ENCODE measurements at places on chromosomes 3 and 15.

- peak; percentile 69 for DNase-seq
Measured at GRCh38 chr3:38960953-38961622, 90.7 kb downstream of the SCN11A start.

DNA sequence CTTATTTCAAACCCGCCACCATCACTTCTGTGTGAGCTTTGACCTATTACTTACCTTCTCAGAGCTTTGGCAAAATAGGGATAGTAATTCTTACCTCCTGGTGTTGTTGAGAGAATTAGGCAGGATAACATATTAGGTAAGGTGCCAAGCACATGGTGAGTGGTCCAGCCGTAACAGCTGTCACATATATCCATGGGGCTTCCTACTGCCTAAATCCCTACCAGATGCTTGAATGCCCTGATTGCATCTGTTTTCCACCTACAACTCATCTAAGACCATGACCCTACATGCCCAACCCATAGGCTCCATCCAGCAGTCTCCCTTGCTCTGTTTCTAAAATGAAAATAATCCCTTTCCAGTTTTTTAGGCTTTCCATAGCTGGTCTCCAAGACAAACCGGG lies 162.3 kb upstream of the NR2E3 start:
- DNase-seq, result no peak

DNA sequence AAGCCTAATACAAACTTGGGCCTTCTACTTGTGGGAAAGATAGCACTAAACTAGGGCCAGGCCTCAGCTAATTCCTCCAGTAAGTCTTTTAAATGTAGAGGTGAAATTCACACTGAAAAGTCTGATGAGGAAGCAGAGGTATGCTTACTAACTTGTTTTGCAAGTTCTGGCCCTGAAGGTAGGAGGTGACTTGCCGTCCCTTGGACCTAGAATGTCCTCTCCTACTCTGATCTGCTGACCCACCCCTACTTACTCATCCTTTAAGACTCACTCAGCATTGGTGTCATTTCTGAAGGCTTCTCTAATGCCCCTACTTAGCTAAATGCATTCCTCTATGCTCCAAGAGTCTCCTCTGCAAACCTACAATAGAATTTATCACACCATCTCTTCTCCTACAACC lies 19.4 kb downstream of the RIOX2 start:
- no peak for DNase-seq

- DNase-seq, result no peak
Measured at GRCh38 chr3:127817406-127817841, 4.9 kb downstream of the MGLL start.

DNA sequence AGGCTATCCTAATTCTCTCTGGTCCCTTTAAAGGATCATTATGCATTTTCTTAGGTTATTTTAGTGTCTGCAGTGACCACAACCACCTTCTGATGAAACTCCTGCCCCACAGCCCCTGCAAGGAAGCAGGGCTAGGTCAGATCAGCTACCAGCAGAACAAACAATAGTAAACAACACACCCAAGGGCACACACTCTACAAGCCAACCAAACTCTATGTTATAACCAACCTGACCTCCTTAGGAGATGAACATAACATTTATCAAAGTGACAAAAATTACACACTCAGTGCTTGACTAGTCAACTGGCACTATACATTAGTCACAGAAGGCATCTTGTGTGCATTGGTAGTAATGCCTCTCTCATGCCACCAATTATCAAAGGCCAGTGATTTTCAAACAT lies 17.3 kb downstream of the DENND6A start:
- peak; percentile 37 for DNase-seq

DNA sequence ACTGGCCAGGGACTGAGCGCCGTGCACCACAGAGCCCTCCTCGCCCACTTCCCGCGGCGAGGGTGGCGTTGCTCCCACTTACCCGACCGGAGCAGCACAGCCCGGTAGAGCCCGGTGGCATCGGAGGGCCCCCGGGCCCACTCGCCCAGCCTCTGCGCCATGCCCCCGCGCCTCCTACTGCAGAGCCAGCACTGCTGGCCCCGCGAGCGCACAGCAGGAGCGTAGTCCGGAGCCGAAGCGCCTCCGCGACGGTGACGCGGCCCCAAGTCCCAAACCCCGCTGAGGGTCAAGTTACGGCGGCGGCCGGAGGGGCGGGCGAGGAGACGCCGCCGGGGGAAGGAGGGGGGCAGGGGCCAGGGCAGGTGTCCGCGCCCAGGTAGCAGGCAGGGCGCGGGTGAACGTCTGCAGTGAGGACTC lies 9.6 kb upstream of the FAM107A start:
- DNase-seq, result no peak

DNA sequence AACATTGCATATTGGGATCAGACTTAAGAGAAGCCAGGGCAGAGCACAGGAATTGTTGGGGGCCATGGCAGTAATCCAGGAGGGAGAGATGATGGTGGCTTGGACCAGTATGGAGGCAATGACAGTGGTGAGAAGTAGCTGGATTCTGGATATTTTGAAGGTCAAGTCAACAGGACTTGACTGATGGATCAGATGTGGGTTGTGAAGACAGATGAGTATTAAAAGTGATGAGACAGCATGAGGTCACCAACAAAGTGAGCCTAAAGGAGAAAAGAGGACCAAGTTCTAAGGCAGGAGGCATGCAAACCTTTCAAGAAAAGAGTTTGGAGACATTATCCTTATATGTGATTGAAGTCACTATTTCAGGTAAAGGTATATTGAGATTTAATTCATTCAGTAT lies 56.6 kb upstream of the TIPARP start:
- no peak for DNase-seq

GRCh38 chr3:60497902-60498301 lies 753.4 kb downstream of the FHIT start:
- DNase-seq, result no peak

- no peak for DNase-seq
Measured at GRCh38 chr3:150129166-150129565, 158.5 kb upstream of the PFN2 start.

DNA sequence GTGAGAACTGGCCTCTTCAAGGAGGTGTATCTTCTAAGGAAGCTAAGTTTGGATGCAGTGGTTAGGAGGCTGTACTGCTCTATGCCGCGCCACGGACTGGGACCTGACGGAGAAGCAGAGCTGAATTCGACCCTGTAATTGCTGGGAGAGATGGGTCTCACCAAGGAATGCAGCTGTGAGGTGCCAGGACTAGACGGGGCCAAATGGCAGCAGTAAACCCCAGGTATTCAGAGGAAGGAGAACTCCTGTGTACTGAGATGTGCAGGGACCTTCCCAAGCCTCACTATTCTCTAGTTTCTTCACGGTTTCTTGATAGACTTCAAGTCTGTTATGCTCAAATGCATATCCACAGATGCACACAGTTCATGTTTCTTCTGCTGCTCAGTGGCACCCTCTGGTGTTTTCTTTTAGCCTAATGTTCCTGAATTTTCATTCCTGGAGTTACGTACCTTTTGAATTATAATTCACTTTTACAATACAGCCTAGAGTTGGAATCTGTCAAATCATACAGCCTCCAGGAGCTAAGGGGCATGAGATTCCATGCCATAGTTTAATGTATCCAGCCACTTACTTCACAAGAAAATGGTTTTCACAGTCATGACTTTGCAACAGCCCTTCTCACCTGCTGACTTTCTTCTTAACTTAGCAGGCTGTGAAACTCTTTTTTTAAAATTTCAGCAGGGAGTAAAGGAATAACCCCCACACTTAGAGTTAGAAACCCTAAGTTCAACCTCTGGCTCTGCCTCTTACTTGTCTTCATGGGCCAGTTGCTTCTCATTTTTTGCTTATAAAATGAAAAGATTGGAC lies 61.8 kb downstream of the GLDN start:
- peak; percentile 15 for DNase-seq

GRCh38 chr3:141114816-141115460 lies 63.8 kb downstream of the SPSB4 start:
- no peak for DNase-seq

DNA sequence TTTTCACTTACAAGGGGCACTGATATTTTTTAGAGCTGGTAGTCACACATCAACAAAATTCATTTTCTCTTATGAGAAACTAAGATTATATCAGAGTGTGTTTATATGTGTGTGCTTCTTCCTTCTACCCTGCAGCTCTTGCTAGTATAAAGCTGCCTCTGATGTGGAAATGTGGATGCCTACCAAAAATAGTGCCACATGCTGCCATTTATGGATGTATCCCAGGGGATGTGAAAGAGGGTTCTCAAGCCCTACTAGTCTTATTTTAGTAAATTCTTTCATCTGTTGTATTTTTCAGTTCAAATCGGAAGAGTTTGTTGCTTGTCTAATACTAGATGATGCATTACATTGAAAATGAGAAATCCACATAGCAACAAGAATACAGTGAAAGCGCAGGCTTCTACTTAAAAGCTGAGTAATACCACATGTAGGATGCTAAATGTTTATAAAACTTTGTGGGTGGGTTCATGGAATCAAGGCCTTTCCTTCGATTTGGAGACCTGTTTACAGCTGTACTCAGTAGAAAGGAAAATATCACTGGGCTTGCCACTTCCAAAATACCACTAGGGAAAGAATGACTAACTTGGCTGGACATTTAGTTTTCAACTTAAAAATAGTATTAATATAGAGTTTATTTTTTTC lies 399.2 kb downstream of the EPHA3 start:
- no peak for DNase-seq

DNA sequence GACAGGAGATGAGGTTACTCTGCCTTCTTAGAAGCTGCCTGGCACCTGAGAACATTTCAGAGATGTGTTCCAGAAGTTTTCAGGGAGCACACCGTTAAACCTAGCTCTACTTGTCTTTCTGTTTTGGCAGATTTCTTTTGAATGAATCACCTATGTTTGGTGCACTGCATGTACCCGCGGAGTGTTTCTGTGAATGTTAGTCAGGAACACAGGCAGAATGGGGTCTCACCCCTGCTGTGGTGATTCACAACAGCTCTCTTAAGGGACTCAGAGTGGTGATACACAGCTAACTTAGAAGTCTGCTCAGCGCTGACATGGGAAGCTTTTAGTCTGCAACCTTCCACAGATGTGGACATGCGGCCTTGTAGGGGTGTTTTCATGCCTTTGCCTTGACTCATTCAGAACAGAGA lies 24.0 kb downstream of the TSEN2 start:
- no peak for DNase-seq

DNA sequence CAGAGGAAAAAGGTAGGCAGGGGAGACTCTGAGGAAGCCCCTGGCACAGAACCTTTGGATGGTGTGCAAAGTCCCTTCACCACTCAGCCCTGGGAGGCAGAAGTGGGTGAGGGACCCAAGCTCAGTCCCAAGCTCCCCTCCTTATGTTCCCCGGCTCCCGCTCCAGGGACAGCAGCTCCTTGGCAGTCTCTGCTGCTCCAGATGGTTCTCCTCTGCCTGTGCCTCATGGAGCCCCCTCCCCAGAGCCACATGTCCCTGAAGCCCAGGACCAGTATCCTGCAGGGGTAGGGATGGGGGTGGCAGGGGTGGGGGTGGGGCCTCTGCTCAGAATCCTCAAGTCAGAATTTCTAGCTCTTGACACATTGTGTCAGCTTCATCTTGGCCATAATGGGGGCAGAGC lies 8.0 kb upstream of the CAMKV start:
- DNase-seq, result no peak

DNA sequence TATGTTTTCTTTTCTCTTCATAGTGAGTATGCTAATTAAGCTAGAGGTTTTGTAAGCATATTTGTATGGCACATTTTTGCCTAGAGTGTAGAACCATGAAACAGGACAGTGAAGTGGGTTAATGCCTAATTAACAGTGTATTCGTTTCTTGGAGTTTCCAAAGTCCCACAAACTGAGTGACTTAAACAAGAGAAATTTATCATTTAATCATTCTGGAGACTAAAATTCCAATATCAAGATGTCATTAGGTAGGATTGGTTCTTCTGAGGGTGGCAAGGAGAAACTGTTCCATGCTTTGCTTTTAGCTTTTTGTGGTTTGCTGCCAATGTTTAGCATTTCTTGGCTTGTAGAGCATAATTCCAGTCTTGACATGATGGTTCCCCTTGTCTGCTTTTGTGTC lies 734.2 kb downstream of the NAALADL2 start:
- no peak for DNase-seq

GRCh38 chr3:138861798-138862197 lies 27.1 kb upstream of the PIK3CB start:
- DNase-seq, result no peak

- DNase-seq, result no peak
Measured at GRCh38 chr3:82506204-82506603, 744.8 kb upstream of the GBE1 start.

- DNase-seq, result no peak
Measured at GRCh38 chr15:29938361-29939335, 116.4 kb upstream of the TJP1 start.

DNA sequence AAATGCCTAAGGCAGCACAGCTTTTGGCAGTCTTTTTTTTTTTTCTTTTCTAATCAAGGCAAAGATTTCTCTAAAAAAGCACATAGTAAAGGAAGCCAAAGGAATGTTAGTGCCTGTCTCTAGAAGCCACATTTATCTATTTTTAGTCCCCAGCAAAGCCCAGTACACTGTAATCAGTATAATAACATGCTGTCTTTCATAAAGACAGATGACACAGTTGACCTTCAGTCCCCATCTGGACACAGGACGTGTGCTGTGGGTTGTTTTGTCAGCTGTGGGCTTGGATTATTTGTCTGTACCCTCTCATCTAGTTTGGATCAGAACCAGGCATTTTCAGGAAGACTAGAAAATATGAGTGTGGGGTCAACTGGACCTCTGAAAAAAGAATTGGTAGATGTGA lies 110.4 kb upstream of the CTNNB1 start:
- DNase-seq, result no peak

GRCh38 chr15:69979262-69979661 lies 118.5 kb downstream of the TLE3 start:
- DNase-seq, result no peak

GRCh38 chr3:108887121-108887520 lies 64.5 kb downstream of the TRAT1 start:
- DNase-seq, result no peak

GRCh38 chr15:57053470-57053869 lies 135.0 kb downstream of the TCF12 start:
- DNase-seq, result no peak

- no peak for DNase-seq
Measured at GRCh38 chr3:49313896-49314688, 25.8 kb downstream of the USP4 start.

DNA sequence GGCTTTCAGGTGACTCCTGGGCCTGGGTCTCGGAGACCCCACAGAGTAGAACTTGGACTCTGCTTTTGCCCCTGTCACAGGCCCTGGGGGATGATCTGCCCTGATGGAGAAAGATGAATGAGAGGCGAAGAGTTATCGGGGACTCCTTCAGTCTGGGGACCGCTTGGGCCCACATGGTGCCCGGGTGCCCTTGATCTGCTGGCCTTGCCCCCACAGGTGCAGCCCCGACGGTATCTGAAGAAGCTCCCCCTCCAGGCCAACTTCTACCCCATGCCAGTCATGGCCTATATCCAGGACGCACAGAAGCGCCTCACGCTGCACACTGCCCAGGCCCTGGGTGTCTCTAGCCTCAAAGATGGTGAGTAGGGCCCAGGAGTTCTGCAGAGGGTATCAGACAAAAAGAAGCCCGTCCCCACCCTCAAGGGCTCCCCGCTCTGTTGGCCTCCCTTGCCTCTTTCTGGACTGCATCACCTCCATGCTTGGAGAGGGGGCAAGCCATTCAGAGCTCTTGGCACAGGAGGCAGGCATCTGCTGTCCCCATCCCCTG lies 10.4 kb downstream of the MAN2A2 start:
- no peak for DNase-seq
